ENCODE measurements at places on chromosomes 6 and 20.

- no peak for DNase-seq
These were observed 56.6 kb downstream of the IL22RA2 start for GRCh38 chr6:137116807-137117206.

DNA sequence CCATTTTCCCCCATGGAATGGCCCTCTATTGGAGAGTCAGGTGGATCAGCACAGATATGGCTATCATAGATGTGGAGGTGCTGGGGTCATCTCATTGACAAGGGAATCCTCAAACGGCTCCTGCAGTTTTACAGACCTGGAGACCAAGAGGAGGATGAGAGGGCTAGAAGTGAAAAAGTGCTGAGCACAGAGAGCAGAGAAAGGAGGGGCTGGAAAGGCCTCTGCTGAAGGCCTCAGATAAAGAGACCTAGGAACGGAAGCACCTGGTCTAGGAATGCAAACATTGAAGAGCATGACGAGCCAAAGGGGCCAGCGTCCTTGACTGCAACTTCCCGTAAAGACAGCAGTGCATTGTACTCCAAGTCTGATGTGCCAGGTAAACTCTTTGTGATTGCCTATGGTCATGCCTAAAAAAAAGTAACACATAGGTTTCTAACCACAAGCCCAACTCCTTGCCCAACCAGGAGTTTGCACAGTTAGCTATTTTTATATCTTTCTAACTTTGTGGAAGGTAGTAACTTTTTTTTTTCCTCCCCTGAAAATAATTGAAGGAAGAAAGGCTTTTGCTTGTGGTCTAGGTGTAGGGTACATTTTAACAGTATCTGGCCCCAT is 15.2 kb downstream of the RSPH4A start:
- DNase-seq: no peak

DNA sequence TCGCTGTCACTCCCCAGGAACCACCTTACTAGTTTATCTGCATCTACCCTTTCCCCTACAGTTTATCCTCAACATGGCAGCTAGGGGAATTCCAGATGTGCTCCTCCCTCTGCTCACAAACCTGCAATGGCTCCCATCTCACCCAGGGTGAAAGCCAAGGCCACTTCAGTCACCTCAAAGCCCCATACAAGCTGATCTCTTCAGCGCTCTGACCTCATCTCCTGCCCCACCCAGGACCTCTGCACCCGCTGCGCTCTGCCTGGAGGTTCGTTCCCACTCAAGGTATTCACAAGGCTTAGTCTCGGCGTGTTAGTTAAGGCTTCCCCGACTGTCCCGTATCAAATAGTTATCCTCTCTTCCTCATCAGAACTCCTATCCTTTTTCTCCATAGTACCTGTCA is 28.6 kb upstream of the SPDEF start:
- no peak for DNase-seq

DNA sequence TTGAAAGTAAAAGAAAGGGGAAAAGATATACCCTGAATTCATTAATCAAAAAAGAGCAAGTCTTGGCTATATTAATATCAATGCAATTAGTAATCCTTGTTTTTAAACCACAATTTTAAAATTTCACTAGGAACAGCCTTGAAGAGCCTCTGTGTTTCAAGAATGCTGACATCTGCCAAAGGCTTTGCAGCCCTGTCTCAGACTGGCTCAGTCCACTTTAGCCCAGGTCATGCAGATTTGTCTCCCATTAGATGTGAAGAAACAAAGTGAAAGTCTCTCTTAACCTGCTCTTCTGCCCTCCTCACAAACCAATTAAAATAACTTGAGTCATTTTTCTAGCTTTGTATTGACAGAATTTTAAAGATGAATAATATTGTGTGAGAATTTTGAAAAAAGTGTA is 102.7 kb upstream of the CARMIL1 start:
- no peak for DNase-seq

DNA sequence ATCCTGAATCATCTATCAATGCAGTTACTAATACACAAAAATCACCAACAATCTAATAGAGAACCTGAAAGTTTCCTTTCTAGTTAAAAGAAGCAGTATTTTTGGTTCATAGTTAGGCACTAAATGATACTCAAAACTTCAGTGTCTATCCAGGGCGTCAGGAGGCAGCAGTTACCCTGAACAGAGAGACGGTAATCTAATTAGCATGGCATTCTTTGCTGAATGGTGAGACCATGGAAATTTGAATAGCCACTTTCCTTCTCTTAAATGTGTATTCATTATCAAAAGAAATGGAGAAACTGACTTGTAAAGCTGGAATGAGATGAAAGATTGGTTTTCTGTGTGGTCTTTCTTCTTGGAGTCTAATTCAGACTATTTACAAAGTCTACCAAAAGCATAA is 146.6 kb upstream of the BMP5 start:
- no peak for DNase-seq

- no peak for DNase-seq
These were observed 268.9 kb downstream of the HIVEP2 start for GRCh38 chr6:142676027-142676443.

DNA sequence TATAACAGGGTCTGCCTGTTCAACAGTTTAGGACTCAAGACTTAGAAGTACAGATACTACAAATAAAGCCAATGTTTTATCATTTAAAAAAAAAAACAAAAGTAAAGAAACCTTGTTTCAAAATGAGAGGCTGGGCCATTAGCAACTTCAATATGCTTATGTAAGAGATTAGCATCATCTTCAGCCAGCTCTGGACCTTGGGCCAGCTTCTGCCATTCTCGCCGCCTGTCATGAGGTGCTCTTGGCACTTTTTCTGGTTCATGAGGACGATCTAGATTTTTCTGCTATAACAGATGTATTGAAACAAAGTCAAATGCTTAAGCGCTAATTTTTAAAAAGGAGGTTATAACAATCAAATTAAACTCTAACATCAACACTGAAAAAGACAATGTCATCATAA is 74.2 kb downstream of the WASF1 start:
- no peak for DNase-seq

- peak; percentile 2 for DNase-seq
These were observed 240.4 kb downstream of the TBC1D32 start for GRCh38 chr6:121093928-121094327.

GRCh38 chr20:63745961-63746731 is 6.6 kb downstream of the SLC2A4RG start:
- no peak for DNase-seq

DNA sequence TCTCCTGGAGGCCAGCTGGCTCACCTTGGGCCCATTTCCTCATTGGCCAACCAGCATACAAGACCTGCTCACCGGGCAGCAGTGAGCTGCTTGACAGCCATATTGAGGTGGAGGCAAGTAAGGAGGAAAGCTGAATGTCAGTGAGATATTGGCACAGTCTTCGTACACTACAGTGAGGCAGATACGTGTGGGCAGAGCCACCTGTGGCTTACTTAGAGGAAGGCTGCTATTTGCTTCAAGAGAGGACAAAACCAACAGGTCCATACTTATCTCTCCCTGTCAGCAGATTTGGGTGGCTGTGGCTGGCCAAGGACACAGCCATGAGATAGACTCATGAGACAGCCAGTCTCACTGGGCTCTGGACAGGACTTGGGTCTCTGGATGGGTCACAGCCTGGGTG is 15.1 kb upstream of the MCM3 start:
- no peak for DNase-seq

DNA sequence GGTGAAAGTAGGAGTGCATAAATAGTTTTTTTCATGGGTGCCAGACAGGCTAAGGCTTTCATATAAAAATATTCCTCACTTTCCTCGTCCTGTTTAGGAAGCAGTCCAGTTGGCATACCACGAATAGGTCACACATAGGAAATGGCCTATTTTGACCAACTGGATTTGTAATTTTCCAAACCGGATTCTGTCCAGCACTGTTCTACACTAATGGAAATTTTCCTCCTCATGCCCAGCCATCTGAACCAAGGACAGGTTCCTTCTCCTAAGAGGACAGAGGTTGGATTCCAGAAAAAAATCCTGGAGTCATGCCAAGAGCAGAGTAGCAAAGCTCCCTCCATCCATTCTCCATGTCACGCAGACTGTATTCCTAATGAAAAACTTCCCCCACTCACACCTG is 43.1 kb downstream of the PANK2 start:
- DNase-seq: no peak

- no peak for DNase-seq
These were observed at the start of gene LTA for GRCh38 chr6:31572041-31572911. Gene LTA (plus strand): TSS chr6:31572289. CDS start chr6:31572743, 454 bp downstream.

DNA sequence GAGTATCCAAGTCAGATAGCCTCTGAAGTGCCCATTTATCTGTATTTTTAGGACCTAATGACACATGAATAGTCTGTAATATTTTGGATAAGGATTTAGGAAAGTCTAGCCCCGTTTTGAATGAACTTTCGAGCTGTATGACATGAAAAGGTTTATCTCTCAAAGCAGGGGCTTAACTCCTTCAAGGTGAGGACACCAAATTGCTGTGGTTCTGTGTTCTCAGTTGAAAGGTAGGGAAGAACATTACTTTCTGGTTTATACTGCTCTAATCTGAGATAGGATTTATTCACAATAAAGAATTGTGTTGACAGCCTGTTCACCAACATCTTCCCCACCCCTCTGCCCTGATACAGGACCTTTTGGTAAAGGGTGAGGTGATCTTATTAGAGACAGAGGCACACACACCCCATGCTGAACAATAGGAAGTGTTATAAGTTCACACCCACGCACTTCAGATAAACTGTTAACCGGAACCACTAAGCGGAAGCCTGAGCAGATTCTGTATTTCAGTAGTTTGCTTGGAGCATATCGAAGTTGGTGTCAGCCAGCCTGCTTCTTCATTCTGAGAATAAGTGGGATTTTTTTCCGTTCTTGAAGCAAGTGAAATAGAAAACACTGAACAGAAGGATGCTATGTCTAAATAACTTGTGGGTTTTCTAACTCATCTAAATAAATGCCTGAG is 223.3 kb downstream of the TMEM242 start:
- no peak for DNase-seq

- DNase-seq: no peak
These were observed 5.9 kb upstream of the CPXM1 start for GRCh38 chr20:2806351-2806701.

- DNase-seq: no peak
These were observed 7.9 kb downstream of the ZC3H12D start for GRCh38 chr6:149476789-149477455.

DNA sequence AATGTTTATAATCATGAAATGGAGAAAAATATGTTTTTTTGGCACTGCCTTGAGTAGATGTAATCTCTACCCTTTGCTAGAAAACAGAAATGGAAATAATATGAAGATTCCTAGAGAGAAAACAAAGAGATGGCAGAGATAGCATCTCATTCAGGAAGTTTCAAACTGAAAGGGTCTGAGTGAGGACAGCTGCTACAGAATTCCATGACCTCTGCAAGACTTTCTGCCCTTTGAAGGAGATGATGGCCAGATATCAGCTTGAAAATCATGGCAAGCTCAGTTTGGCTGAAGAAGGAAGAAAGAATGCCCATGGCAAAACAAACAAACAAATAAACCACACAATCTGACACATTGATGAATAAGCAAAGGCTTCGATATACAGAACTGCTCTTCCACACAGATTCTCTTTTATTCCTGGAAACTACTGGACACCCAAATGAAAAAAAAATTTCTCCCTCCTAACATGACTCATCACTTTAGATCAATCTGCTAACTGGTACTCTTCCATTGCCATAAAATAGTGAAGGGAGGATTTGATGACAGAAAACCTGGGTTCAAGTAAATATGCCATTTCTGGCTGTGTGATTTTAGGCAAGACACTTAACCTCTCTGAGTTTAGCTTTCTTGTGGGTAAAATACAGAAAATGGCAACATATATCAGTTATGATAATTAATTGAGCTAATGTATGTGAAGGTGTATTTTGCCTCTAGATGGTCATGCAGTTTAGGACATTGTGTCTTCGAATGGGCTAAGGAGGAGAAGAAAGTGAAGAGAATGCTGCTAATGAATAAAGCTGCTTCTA is 105.9 kb upstream of the SPACA1 start:
- DNase-seq: no peak

- no peak for DNase-seq
These were observed 432 bp upstream of the PSMF1 start for GRCh38 chr20:1118004-1118335.

DNA sequence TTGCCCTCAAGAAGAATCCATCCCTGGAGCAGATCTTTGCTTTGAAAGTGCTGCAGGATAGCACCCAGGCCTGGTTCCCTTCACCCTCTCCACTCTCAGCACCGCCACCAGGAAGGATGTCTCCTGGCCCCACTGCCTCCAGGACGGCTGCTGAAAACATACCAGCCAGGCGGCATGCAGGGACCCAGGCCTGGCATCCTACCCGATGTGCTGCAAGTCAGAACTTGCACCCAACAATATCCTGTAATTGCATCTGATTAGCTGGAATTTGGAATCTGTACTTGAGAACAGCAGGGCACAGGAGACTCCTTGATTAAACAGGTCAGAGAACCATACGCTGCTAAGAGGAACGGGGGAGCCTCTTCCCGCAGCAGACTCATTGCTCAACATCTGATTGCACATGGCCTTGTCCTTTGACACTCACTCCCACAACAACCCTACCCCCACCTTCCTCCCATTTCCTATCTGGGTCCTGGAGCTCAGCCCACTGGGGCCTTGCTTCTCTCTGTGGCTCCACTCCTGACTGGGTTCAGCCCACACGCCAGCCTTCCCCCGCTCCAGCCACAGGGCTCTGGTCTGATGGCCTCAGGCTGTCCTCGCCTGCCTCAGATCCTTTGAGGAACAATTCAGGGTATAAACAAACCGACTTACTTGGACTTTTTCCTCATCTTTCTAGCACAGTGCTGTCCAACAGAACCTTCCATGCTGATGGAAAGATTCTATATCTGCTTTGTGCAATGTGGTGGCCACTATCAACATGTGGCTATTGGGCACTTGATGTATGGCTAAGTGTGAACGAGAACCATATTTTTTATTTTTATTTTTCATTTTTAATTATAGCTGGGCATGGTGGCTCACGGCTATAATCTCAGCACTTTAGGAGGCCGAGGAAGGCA is 78.0 kb downstream of the FGD2 start:
- no peak for DNase-seq

GRCh38 chr6:100388868-100389519 is 75.7 kb downstream of the SIM1 start:
- no peak for DNase-seq

DNA sequence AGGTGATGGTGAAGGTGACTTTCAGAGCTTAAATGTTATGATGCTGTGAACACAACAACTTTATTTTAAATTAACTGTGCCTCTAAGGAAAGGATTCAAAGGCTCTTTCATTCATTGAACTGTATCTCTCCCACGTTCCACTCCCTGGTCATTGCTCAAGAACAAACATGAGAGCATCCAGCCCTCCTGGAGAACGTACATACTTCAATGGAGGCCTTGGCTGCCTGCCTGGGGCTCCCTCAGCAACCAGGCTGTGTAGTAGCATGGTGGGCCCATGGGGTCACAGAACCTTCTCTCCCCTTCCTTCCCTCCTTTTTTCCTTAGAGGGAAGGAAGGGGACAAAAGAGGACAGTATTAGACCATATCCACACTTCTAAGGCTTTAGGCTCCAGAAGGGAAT is 234.3 kb downstream of the CDC5L start:
- no peak for DNase-seq
